ENCODE measurements at places on chromosomes 3 and 15.

DNA sequence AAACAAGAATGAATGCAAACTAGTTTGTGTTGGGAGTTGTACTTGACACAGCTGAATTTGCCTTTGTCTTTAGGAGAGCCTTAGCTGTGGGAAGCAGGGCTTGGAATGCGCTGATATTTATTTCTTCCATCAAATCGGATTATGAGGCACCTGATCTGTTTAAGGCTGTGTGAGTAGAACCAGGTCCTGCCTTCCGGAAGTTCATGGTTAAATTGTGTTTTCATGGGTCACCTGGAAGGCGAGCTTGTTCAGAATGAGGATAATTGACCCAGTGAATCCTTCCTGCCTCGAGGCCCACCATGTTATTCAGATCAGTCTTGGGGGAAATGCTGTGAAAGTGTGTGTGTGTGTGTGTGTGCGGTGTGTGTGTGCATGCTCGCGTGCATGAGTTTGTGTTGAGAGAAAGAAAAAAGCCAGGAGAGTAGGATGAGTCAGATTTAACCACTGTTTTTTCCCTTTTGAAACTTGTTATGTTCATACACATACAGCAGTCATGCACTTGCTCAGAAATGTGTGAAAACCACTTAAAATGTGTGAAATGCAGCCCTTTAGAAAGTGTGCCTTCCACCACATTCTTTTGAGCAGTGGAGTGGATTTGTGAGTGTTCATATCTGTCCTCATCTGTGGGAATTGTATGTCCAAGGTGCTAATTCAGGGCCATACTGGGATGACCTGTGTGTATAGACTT, 36.7 kb downstream of the SMAD3 start:
- no peak for DNase-seq

DNA sequence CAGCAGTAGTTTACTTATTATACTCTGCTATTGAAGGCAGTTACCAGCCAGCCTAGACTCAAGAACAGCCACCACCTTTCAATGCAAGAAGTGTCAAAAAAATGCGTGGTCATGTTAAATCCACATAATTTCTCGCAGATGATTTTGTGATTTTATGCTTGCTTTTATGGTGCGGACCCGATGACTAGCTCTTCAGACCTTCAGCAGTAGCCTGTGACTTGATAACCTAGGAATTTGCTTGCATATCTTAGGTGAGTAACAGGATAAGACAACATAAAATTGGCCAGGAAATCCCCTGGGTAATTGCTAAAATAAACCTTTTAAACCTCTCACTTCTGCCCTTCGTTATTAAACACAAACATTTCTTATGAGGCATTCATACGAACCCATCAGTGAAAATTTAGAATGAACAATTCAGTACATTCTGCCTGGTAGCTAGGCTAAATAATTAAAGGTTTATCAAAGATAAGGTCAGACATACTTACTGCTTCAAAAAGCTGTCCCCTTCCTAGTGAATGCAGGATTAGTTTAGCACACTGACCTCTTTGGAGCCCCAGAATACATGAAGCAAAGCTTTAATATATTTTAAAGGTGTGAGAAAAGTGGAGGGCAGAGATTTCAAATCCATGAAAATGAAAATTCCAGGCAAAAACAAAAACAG, 798.8 kb downstream of the OTOL1 start:
- DNase-seq, result no peak

DNA sequence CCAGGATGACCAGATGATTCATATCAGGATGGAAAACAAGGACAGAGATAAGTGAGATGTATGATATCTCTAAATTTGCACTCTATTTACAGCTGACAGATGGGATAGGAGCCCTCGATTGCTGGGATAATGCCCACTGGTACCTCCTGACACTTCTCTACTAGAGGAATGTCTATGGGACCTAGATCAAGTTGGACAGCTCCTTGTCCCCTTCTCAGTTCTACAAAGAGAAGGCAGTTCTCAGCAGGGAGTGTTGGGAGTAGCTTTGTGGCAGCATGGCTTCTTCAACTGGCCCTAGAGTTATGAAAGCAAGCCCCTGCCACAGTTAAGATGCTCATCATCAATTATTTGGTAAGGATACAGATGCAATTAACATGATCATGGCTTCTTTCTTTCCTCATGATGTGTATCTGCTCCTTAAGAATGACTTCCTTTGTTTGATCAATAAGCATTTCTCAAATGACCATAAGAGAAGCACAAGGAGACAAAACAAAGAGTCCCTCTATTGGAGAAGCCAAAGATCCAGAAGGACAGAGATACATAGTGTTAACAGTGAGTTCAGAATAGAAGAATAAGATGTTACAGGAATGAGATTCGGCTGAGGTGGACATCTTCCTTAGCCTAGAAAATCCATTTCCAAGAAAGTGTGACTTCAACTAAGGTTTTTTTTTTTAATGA, 481.3 kb downstream of the NAALADL2 start:
- no peak for DNase-seq

GRCh38 chr3:132311316-132311715, 5.9 kb upstream of the ACP3 start:
- no peak for DNase-seq

GRCh38 chr3:183213415-183214276, 39.4 kb upstream of the B3GNT5 start:
- no peak for DNase-seq

GRCh38 chr15:100890051-100890720, 10.6 kb downstream of the ALDH1A3 start:
- DNase-seq, result no peak

GRCh38 chr3:180311242-180311641, 274.5 kb upstream of the PEX5L start:
- DNase-seq, result no peak

GRCh38 chr3:43004282-43004681, 25.2 kb downstream of the GASK1A start:
- DNase-seq, result no peak

DNA sequence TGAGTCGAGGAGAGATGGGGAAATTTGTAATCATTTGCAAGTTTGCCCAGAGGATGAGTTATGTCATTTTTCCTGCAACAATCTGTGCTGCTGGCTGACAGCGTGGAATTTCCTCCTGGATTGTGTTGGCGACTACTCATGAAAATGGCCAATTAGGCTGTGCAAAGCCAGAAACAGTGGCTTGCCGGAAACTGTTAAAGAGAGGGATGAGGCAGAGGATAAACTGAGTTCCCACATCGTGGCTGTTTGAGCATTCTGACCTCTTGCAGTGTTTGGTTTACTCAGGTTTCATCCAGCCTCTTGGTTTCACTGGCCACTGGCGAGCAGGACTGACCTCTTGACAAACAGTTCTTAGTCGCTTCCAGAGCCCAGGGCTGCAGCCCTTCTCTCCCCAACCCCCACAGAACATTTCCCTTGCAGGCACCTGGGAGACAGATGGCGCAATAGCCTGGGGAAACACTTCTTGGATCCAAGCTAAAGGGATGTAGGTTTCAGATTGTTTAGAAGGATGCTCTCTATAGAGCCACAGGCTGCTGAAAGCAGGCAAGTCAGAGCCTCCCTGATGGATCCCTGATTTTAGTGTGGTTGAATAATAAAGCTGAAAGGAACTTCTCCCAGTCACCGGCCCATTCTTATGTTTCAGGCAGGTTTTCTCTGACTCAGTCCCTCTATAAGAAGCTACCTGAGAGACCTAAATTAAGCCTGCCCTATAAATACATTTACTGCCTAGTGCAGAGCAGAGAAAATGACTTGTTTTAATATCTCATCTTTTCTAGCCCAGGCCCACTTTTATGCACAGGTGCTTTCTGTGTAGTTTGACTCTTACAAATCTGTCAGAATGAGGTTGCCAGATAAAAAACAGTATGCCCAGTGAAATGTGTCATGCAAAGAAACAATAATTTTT, 92.8 kb upstream of the UBE2E1 start:
- no peak for DNase-seq

DNA sequence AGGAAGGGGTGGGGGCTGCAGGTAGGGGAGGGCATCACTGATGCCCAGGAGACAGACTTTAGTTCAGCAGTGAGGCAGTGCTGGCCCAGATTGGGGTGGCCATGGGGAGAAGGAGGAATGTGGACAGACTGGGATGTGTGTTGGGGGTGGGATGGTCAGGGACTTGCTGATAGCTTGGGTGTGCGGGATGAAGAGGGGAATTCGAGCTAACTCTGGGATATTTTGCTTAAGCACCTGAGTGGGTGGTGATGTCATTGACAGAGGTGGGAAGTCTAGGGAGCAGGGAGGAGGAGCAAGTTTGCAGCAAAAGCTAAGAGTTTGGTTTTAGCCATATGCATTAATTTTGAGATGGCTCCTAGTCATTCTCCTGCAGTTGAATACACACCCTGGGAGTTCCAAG, 207.5 kb downstream of the RPLP1 start:
- DNase-seq, result no peak

- DNase-seq, result peak; percentile 78
These were observed 47.7 kb downstream of the MECOM start for GRCh38 chr3:169615833-169616232.

DNA sequence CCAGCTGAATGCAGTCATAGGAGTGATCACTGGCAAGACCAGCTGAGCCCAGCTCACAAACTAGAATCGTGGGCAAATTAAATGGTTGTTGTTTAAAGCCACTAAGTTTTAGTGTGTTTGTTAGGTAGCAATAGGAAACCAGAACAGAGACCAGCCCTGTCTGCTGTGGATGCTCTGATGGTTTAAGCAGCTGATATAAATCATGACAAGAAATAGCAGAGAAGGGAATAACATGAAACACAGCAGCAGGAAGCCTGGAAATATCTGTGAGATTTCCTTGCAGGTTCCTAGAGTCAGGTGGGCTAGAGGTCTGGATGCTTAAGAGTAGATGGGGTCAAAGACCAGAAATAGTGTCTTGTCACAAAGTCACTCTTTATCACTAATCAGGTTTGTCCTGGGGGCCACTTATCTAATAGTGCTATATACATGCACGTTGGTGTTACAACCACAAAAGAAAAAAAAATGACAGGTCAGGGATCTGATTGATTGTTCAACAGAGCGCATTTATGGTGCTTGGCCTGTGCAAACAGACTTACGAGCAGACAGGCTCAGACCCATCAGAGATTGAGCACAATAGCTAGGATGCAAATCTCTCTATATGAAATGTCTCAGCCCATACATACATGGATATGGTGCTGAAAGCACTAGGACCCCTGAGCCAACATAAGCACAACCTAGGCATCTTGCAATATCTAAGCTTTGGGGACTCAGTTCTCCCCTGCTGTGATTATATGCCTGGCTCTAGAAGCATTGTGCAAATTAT, 967.7 kb downstream of the AGBL1 start:
- DNase-seq, result no peak

DNA sequence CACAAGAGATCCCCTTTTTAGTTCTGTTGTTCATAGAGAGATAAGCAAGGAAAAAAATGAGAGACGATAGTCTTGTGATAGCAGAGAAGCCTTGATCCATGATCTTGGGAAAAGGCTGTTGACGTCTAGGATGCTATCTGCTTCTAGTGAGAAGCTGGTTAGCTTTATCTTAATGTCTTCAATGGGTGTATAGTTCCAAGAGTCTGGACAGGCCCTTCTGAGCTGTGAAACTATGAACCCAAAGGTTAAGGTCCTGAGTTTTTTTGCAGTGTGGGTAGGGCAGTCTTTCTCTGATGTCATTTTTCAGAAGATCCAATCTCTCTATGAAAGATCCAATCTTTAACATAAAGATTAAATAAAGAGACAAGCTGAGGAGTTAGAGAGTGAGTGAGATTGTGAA, 10.5 kb upstream of the NOX5 start:
- no peak for DNase-seq

DNA sequence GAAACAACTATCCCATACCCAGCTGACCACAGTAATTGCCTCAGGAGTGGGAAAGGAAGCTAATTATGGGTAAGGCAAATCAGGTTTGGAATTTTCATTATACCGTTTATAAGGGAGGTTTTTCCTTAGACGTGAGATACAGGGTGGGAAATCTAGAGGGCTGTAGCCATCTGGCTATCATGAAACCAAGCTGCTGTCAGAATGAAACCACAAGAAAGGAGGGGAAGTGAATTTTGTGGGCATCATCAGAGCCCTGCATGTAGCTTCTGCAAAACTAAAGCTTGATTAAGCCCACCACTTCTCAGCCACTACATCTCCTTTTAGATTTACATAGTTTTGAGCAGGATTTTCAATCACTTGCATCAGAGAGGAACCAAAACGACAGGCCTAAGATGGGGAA, 893.5 kb downstream of the TUSC7 start:
- DNase-seq, result no peak
